ENCODE measurements at places on chromosomes 12 and 14.
A peak's percentile ranks its signal among the peaks of the same experiment; 100 is the strongest.

DNA sequence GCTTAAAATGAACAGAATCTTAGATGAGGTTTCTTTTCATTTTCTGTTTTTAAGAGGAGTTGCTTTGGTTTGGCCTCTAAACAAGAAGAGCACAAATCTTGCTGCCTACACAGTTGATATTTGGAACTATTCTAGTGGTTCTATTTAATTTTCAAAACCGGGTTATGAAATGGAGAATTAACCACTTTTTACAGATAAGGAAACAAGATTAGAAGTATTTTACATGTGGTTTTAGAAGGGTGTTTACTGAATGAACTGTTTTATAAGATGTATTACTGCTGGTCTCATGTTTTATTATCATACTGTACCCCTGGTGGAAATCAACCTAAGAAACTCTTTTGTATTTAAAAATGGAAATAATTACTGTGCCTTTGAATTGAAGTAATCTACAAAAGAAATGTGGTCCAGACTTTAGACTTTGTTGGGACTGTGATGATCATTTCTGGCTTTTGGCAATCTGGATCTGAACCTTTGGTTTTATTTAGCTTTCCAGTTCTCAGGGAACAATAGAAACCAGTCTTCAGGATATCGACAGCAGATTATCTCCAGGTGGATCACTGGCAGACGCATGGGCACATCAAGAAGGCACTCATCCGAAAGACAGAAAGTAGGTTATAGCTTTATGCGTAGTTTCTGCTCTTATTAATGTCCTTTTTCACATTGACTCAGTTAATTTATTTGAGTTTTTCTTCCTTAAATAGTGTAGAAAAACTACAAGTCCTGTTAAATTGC is 43.2 kb downstream of the TBK1 start:
- no peak for DNase-seq

DNA sequence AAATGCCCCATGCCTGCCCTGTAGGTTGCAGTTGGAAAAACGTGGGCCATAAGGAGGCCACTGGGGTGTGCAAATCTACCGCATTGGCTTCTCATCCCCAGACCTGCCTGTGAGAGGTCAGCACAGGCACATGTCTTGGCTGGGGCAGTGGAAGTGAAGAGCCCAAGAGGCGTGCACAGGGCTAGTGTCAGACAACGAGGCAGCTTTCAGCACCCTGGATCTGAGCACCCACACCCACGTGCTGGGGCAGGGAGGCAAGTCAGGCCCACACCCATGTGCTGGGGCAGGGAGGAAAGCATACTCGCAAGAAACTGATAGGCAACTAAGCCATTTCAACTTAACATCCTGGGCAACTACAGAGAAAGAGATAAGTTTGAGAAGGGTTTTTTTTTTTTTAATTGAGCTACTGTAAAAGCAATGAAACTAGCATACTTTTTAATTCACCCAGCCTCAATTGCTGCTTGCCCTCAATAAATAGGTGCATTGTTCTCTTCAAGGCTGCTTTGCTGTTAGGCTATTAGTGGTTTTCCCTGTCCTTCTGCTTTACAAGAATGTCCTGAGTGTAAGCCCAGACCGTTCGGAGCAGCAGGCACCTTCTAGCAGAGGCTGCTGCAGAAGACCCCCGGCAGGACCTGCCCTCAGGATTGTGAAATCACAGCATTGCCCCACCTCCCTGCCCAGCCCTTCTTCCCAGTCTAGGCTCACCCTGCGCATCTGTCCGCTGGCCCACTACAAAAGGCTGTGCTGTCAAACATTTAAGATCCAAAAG is 355.3 kb upstream of the FKBP4 start:
- no peak for DNase-seq

DNA sequence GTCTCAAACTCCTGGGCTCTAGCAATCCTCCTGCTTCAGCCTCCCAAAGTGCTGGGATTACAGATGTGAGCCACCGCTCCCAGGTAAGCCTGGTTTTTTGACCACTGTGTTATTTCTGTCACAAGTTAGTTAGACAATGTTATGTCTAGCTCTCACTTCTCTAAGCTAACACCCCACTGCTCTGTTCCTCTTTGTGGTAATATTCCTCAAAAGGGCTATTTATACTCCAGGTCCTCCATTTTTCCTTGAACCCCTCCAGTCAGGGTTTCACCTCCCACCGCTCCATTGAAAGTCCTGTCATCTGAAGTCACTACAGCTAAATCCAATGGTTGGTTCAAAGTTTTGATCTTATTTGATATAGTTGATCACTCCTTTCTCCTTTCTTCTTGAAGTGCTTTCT is 5.1 kb downstream of the IRAK3 start:
- DNase-seq: no peak

DNA sequence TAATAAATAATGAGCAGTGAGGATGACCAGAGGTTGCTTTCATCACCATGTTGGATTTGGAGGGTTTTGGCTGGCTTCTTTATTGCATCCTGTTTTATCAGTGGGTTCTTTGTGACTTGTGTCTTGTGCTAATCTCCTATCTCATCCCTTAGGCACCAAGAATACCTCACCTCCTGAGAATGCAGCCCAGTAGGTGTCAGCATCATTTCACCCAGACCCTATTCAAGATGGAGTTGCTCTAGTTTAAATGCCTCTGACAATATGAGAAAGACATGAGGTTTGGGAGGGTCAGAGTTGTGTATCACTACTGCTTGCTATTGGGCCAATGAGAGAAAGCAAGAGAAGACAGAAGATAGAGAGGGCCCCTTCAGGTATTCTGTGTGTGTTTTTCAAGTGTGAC is 592.2 kb downstream of the ETNK1 start:
- DNase-seq: no peak

DNA sequence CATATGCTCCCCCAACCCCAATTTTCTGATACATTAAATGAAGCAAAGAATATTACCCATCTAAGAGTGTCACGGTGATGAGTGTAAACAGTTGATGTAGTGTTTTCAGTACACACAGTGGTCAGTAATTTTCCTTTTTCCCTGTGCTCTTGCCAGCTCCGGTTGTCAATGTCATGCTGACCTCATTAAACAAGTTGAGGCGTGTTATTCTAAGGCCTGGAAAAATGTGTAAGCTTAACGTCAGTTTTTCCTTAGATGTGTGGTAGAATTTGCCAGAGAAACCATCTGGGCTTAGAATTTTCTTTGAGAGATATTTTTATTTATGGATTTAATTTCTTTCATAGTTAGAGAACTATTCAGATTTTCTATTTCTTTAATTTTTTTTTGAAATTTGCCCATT is 11.7 kb upstream of the SERPINA6 start:
- no peak for DNase-seq

- peak; percentile 36 for DNase-seq
Measured at GRCh38 chr12:45726603-45727300, 2.8 kb upstream of the ARID2 start.

GRCh38 chr12:51622564-51622963 is 31.5 kb downstream of the SCN8A start:
- DNase-seq: peak; percentile 60

GRCh38 chr14:77206877-77207389 is 25.3 kb downstream of the TMEM63C start:
- DNase-seq: no peak

DNA sequence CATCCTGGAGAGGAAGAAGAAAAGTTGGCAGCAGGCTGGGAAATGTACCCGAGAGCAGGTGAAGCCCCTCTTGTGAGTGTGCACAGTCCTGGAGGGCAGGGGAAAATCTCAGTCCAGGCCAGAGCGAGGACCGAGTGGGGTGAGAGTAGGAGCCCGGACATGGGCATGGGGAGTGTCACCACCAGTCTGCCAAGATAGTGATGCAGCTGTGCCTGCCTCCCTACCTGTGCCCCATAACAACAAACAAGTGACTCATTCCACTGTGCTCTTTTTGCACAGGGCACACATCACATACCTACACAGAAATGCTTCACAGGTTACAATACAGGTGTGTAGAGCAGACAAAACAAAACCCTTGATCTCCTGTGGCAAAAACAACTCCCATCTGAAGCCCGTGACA is 205.9 kb upstream of the PELI2 start:
- DNase-seq: no peak

GRCh38 chr12:48999371-49000131 is at the start of gene DDN:
Gene DDN (minus strand): TSS chr12:48999375. CDS start chr12:48999287, 88 bp downstream.
- peak; percentile 31 for DNase-seq

- DNase-seq: peak; percentile 24
Measured at GRCh38 chr14:85702997-85703396, 173.1 kb downstream of the FLRT2 start.

DNA sequence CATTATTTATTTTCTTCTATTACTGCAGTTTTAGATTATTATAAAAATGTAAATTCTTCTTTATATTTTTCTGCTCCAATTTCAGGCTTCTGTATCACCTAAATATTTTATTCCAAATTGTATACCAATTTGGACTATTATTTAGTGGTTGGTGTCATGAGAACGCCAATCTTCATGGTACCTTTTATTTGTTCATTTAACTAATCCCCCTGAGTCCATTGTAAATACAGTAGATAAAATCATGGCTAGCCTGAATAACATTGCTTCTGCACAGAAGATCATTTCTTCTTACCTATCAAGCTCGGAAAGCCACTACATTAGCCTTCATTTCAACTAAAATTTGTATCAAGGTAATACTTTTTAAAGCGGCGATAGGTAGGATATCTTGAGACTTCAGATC is at the start of gene OR6C75:
TSS of gene OR6C75 (plus strand) at position 301 of the 400 bp plus-strand sequence. CDS start 2,136 bp downstream, outside the sequence.
- no peak for DNase-seq

DNA sequence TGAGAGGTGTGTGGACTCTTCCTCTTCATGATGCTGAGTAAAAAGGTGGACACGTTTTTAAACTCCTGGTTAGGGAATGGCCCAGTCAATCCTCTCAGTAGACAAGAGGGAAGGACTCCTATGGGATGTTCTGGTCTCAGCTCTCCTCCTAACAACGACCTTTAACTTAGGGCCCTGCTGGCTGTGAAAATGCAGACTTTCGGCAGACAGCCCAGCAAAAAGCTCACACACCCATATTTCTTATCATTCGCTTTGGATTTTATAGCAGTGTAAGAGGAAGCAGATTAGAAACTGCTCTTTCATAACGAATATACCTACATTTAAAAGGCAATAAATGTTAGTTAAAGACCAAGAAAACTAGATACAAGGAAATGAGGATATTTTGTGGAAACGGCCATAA is 18.0 kb upstream of the YARS2 start:
- DNase-seq: no peak

DNA sequence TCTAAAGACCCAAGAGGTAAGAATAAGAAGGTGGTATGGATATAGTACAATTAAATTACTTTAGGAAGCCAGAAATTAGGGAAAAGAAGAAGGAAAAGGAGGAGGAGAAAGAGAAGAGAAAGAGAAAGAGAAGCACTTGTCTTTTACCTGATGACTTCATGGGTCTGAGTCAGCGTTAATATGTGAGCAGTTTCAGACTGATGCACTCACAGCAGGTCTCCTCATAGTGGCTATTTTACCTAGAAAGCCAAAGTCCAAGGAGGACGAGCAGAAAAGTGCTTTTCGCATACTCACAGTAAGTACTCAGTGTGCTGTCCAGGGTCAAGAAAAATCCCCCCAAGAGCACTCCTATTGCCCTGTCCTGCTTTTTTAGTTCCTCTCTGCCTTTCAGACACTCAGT is 222.1 kb downstream of the C12orf42 start:
- DNase-seq: no peak

DNA sequence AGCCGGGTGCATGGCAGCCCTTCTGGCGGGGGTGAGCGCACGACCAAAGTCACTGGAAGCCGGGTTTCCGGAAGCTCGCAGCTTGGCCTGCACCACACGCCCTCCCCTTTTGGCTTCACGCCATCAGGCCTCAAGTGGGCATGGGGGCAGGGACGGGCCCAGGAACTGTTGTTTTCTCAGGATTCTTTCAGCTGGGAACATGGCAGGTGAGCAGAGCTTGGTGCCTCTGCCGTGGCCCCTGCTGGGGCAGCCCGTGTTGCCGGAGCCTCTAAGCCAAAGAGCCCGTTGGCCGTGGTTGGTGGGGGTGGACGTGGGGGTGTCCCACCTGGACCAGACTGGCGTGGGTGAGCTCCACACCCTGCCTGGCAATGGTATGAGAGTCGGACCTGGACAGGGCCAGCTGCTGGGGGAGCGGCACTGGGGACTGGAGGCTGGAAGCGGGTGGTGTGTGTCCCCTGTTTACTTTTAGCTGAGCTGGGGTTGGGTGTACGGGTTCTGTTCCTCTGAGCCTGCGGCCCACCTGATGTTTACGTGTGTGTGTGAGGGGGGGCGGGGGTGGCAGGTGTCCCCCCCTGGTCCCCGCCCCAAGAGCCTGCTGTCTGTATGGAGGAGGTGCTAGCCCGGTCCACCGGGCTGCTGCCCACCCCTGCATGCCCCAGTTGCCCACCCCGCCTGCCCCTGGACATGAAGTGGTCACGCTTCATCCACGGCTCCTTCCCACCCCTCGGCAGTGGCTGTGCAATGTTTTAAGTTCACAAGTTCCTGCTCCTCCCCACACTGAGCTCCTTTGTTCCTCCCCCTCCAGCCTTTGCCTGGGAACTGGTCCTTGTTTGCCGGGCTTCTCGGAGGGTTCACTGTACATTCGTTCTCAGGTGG is 28.7 kb upstream of the PLD4 start:
- no peak for DNase-seq

DNA sequence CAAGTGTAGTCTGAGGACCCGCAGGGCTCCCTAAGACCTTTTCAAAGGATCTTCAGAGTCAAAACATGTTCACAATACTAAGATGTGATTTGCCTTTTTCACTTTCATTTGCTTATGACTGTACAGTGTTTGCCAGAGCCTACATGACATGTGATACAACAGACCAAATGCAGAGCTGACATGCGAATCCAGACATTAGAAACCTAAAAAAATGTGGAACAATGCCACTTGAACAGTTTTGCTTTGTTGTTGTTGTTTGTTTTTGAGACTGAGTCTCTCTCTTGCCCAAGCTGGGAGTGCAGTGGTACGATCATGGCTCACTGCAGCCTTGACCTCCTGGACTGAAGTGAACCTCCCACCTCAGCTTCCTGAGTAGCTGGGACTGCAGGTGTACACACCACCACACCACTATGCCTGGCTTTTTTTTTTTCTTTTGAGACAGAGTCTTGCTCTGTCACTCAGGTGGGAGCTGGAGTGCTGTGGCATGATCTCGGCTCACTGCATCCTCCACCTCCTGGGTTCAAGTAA is 5.3 kb upstream of the RAB35 start:
- DNase-seq: no peak

- DNase-seq: no peak
Measured at GRCh38 chr12:82567688-82568087, 119.0 kb upstream of the TMTC2 start.

DNA sequence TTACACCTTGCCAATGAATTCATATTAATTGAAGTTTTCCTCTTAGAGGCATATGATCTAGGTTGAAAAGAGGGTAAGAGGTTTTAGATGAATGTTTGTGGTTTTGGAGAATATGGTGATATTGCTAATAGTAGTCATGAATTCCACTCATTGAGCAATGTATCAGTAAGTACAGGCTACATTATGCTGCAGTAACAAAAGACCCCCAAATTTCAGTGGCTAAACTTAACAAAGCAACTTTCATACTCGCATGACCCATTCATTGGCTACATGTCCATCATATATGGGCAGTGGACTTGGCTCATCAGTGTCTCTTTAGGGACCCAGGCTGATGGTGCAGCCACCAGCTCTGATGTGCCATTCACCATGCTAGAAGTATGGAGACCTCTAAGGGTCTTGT is 196.6 kb upstream of the MYL2 start:
- DNase-seq: no peak

GRCh38 chr12:83996671-83997070 is 915.9 kb downstream of the SLC6A15 start:
- no peak for DNase-seq

GRCh38 chr12:83031196-83031595 is 344.5 kb downstream of the TMTC2 start:
- no peak for DNase-seq

- no peak for DNase-seq
Measured at GRCh38 chr12:106358396-106359241, 1.1 kb downstream of the POLR3B start.
